ENCODE measurements at places on chromosomes 7 and 10.

DNA sequence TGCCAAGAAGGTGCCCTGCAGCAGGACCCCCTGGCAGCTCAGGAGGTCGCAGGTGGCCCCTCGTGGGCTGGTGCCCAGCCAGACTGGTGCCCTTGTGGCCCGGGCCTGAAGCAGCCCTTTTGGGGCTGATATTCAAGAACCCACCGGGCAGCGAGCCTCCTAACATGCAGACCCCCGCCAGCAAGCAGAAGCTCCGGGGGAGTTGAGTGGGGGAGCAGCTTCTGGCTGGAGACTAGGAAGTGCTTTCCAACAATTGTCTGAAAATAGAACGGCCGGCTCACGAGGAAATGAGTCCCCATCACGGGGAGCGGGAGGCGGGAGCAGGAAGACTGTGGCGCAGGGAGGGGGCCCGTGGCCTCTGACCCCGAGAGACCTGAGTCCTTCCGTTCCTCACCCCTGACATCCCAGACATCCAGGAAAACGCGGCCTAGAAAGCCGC lies 9.5 kb upstream of the INTS1 start:
- peak; percentile 72 for DNase-seq

DNA sequence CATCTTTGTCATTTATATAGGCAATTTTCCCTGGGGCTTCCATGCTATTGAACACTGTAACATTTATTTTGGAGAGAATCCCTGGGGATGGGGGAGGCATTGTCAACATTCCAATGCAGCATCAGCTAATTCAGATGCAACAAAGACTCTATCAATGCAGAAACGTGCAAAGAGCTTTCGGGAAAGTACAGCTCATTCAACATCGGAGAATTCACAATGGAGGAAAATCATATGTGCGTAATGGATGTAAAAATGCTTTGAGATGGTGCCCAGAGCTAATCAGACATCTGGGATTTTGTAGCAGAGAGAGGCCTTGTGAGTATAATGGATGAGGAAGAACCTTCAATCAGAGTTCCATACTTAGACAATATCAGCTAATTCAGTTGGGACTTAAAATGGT lies 28.3 kb upstream of the FIS1 start:
- no peak for DNase-seq

DNA sequence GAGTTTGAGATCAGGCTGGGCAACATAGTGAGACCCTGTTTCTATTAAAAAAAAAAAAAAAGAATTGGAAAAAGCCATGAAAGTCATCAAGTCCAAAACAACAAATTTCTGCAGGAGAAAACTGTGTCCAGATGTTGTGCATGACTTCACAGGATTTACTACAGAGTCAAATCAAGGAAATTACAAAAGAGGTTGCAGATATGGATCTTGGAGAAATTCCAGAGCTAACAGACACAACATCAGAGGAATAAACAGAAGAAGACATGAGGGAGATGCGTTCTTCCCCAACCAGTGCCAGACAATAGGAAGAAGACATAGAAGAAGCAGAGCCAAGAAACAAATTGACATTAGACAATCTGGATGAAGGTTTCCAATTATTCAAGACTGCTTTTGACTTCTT lies 24.3 kb upstream of the KCNIP2 start:
- DNase-seq = no peak

- no peak for DNase-seq
Observed at GRCh38 chr7:151308256-151308655, 33.4 kb upstream of the NUB1 start.

DNA sequence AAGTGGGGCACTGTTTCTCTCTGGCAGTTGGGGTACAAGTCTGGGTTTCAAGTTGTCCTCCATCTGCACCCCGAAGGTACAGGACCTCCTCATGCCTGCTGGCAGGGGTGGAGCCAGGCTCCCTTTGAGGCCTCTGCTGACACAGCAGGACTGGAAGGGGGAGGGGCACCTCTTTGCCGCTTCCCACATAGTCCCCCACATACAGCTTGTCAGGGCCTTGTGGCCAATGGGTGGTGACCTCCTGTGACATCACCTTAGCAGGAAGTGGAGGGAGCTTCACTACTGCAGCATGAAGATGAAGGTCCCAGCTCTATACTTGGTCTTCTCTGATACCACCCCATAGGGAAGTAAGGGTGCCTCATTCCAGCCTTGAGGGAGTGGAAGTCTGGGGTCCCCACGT lies 167.8 kb downstream of the RAMP3 start:
- DNase-seq = no peak

DNA sequence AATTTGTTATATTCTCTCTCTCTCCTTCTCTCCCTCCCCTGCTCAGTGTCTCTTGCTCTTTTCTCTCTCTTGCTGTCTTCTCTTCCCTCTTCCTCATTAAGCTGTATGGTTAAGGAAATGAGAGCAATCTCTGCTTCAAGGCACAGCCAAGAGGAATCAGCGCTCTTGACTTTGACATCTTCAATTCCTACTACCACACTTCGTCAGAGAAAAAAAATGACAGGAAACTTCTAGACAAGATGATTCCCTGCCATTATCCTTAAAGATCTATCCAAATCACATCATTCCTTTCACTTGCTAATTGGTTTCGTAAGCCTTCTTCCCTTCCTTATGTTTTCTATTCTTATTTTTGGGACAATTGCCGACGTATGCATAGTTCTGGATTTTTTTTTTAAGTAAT lies 425.0 kb downstream of the KCNMA1 start:
- DNase-seq = no peak

DNA sequence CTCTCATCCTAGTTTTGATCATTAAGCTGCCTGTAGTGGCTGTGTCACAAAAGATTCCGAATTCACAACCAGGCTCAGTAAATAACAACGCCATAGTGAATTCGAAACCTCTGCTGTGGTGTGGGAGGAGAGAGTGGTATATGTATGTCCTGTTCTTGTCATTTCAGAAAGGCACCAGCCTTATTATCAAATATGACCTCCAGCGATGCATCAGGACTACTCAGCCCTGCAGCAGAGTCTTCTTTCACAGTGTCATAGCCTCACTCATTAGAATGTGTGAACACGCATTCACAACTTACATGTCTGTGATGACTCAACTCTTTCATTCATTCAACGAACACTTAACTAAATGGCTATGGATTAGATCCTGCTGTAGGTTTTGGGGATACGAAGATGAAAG lies 15.3 kb downstream of the AOC1 start:
- no peak for DNase-seq

DNA sequence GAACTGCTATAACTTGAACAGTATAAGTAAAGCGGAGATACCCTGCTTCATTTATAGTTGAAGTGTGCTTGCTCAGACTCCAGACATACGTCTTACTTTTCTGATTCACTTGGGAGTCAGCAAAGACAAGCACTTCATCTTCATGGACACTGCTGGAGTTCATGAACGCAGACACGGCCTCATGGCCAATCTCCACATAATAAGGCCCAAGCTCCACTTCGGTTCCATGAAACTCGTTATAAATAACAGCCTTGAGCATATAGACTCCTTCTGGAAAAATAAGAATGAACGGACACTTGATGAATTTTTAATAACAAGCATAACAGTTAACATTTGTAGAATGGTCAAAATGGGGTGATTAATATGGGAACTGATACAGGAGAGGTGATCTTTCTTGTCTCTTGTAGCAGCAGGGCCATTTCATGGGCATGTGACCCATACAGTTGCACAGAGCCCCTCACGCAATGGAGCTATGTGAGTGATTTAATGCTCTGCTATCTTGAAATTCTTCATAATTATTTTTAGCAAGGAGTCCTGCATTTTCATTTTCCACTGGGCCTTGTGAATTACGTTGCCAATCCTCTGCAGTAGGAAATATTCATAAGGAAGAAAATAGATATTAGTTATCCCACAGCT lies 40.2 kb downstream of the PKD1L1 start:
- DNase-seq = no peak

- no peak for DNase-seq
Observed at GRCh38 chr7:77426521-77427051, 10.4 kb upstream of the GSAP start.

DNA sequence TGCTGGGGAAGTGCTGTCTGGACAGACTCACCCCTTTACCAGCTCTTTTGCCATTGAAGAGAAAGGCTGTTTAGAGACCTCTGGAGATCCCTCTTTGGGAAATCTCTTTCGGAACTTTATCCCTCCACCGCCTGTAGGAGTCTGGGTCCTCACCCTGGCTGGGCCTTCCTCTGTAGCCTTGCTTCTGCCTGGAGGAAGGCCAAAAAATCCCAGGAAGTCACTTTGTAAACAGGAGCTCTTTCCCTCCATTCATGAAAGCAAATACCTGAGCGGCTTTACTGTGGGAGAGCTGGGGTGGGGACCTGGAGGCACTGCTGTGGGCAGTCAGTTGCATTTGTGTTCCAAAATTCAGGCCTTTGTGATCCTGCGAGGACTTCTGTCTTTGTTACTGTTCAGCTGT lies 126.2 kb downstream of the KLF6 start:
- DNase-seq = no peak

- DNase-seq = no peak
Observed at GRCh38 chr10:98577168-98577567, 130.4 kb upstream of the HPS1 start.

- DNase-seq = no peak
Observed at GRCh38 chr7:105748701-105749100, 127.7 kb downstream of the ATXN7L1 start.

DNA sequence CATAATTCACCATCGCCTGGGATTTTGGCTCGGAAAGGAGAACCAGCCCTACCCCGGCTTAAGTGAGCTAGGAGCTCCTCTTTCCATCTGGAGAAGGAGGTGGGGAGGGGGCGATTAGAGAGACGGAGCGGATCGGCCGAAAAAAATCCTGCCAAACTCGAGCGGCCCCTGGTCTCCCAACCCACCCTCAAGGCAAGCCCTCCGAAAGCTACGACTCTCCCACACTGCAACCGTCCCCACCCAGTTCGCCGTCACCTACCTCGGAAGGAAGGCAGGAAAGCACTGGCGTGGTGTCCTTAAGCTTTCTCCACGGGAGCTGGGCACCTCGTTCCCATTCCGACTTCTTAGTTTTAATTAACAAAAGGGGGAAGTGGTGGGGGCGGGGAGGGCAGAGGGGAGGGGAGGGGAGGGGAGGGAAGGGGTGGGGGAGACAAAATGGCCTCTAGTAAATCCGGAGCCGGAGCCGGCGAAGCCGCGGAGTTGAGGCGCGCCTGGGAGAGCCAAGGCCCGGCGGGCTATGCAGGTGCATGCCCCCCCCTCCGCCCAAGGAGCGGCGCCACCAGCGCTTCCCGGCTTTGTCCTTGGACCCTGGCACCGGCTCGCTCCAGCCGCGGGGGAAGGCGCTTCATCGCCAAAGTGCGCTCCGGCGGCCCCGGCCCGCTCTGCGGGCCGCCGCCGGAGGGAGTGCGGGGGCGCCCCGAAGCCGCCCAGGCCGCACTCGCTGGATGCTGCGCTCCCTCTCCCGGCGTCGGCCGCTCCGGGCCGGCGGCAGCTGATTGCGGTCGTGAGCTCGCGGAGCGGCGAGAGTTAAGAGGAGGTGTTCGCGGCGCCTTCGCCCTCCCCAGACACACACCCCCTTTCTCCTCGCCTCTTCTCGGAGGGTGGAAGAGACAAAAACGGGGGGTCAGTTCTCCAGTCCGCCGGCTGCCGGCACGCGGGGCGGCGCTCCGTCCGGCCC lies at the start of gene LRRC4:
Gene LRRC4, minus strand, starts transcription at position 784 of the 958 bp plus-strand sequence. CDS start 797 bp downstream, outside the sequence.
- DNase-seq = peak; percentile 52

DNA sequence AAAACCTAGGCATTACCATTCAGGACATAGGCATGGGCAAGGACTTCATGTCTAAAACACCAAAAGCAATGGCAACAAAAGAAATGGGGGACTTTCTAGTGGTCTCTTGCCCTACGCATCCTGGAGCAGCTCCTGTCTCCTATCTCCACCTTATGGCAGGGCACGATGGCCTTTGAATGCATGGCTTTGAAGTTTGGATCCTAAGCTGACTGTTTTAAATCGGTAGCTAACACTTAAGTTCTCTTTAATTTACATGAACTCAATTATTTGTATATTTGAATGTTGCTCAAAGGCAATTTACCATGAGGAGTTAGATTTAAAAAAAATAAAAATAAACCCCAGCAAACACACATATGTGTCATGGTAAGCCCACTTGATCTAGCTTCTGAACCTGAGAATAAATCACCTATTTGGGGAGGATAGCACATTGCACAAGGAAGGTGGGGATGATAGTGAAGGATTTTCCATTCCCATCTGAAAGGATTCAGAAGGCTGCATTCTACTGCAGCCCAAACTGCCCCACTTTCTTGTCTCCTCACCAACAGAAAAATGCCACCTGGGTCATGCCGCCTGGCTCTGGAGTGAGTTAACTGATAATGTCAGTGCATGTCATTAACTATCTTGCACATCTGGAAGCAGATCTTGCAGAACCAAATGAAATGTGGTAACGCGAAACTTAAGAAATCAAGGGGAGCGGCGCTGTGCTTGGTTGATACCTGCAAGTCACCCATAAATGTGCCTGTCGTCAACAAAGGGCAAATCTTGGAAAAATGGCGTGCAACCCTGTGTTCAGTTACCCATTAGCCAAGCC lies 12.4 kb downstream of the KLF6 start:
- no peak for DNase-seq

DNA sequence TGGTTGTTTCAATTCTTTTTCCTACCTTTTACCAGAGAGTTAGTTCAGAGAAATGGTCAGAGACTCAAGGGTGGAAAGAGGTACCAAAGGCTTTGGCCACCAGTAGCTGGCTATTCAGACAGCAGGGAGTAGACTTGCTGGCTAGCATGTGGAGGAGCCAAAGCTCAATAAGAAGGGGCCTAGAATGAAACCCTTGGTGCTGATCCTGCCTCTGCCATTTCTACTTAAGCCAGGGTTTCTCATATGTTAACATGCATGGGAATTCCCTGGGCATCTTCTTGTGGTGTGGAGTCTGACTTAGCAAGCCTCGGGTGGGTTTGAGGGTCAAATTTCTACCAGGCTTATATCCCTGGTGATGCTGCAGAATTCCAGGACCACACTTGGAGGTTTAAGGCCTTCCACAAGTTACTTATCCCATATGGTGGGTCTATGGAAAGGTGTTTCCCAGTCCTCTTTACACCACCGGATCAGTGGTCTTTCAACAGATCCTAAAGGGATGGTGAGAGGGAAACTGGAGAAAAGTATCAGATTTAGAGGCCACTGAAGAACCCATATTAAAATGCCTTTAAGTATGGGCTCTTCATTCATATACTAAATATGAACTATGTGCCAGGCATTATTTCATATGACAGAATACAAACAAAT lies 3.2 kb downstream of the IL6 start:
- DNase-seq = no peak

DNA sequence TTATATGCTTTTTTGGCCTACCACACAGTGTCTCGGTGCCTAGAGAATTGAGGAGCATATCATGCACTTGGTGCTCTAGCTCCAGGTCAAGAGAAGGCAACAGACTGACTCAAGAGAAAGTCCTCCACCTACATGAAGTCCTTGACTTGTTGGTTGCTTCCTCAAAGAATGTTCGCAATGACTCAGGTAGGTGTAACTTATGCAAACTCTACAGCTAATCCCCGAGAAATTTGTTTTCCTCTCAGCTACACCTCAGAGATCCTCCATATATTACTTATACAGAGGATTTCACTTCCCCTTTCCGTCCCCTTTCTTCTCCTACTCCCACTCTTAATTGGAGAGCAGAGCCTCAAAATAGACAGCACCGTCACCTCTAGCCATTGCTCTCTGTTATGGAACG lies 1013.1 kb downstream of the KCNMA1 start:
- DNase-seq = no peak

GRCh38 chr7:114392686-114393085 lies 21.9 kb upstream of the FOXP2 start:
- DNase-seq = no peak
